ENCODE measurements at places on chromosomes 2 and 18.

DNA sequence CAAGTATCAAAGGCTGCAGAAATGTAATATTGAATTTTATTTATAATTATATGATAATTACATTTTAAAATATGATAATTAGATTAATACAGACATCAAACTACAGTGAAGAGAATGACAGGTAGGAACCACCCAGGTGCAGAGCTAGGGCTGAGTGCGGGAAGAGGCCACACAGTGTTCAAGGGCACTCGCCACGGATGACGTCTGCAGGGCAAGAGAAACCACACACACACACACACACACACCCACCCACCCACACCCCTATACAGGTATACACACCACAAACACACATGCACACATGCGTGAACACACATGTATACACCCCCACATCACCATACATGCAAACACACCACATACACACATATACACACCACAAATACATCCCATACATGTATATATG, 41.2 kb downstream of the MBP start:
- no peak for DNase-seq

- DNase-seq = no peak
Measured at GRCh38 chr2:72929010-72929409, 11.7 kb downstream of the EMX1 start.

DNA sequence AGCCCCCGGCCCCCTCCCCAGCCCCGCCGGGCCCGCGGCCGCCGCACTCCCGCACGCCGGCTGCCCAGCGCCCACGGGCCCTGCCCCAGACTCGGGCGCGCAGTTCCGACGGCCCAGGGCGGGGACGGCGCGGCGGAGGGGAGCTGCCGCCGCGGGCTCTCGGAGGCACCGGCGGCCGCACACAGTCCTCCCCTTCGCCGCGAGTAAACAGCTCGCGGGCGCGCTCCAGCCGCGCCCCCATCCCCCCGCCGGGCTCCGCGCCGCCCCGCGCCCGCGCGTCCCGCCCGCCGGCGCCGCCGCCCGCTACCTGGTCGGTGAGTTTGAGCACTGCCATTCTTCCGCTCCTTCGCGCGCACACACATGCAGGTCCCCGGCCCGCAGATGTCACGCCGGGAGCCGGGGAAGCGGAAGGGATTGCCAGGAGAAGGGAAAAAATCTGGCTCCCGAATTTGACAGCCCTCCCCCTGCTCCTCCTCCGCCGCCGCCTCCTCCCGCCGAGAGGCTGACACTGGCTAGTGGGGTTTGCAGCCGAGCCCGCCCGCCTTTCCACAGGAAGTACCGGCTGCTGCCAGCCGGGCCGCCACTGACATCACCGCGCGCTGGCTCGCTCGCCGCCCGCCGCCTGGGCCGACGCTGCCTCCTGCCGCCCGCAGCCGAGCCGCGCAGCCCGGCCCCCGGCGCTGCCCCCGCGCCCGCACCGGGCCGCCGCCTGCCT, at the start of gene ANKRD44:
ANKRD44 (minus strand) TSS at position 510 of the 715 bp plus-strand sequence; CDS start at position 334, 176 bp downstream.
- peak; percentile 55 for DNase-seq

DNA sequence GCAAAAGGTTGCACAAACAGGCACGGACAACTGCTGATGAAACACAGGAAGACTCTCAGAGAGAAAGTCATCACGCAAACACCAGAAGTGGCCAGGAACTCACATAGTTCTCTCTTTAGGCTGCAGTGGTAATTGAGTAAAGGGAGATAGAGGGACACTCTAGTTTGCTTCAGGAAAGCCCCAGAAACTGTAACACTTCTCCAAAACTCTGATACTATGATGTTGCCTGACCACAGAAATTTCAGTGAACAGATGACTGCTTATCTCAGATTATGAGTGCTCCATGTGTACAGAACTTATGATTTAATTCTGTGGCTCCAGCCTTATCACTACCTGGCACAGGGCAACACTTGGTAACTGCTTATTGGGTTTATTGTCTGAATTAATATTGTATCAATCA, 311.5 kb upstream of the GYPC start:
- DNase-seq = no peak

DNA sequence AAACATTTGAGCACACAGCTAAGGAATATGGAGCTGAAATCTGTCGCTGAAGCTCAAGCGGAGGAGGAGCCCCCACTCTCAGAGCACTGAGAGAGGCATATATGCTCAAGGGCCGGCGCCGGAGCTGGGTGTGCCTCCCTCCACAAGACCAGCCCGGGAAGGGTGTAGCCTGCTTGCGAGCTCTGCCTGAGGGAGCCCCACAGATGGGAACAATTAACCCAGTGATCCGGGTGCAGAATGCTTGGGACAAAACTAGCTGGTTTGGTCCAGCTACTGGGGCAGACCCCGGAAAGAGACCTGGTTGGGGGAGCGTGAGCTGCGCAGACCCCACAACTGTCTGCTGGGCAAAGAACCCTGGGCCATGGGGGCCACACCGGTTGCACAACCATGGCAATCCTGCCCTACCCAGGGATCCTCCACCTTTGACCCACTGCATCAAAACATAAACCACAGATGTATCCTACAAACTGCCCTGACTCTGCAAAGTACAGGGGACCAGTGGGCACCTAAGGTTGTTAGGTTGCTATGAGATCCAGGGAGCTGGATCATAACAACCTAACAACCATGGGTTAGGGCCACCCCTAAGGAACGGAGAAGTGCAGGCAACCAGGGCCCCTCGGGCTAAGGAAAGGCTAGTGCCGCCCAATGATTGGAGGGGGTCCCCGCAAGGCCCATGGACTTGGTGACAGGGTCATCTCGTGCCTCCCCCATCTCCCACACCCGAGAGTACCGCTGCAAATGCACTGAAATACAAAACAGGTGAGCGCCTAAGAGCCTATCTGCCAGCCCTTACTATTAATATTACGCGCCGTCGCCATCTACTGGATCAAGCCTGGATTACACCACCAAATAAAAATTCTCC, 53.4 kb upstream of the SCN1A start:
- DNase-seq = no peak

DNA sequence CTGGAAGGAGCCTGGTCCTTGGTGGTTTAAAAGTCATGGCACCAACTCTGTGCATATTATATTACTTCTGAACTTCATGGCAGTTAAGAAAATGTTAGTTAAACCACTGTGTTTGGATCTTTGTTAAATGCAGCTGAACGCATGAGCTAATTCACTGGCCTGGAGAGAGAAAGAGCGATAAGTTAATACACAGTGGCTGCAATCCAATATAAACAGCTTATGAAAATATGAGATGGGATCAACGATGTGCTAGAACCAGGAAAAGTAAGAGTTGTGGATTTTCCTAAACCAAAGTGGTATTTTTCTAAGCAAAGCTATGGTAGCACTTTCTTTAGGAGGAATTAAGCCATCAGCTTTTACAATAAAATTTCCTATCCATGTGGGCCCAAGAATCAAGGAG, 326.7 kb downstream of the MTX2 start:
- no peak for DNase-seq

GRCh38 chr2:38739524-38739923, 11.6 kb downstream of the SRSF7 start:
- no peak for DNase-seq

DNA sequence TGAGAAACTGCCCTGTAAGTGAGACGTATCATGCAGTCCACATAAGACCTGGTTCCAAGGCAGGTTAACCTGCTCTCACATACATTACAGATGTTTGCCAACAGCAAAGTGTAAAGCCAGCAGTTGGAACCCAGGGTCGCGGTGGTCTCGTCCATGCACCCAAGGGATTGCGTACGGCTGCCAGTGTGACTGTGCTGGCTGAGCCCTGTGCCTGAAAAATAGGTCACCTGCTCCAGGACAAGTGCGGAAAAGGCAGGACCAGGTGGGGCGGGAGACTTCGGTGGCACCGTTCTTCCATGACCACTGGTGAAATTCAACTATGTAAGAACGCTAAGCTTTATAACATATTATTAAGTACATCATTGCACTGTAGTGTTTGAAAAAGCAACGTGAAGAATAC, 110.5 kb downstream of the MBP start:
- no peak for DNase-seq

GRCh38 chr18:70288171-70288850, 534 bp upstream of the SOCS6 start:
- DNase-seq = no peak

DNA sequence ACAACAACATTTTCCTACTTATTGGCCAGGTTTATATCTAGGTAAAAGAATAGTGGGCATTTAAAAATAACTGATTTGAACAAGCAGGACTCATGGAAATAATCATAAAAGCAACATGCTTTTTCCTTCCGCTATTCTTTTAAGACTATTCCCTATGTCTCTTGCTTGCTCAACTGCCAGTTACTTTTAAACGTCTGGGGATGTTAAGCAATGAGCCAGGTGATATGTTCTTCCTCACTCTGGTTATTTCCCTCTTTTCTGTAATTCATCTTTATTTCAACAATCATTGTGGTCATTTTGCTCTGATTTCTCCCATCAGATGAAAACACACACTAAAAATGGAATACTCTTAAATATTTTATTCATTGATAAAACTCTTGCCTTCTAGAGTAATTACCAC, 33.4 kb upstream of the SLC8A1 start:
- no peak for DNase-seq

GRCh38 chr2:137888845-137889244, 75.4 kb upstream of the HNMT start:
- no peak for DNase-seq

- no peak for DNase-seq
Measured at GRCh38 chr2:231359441-231359840, 36.1 kb upstream of the B3GNT7 start.

DNA sequence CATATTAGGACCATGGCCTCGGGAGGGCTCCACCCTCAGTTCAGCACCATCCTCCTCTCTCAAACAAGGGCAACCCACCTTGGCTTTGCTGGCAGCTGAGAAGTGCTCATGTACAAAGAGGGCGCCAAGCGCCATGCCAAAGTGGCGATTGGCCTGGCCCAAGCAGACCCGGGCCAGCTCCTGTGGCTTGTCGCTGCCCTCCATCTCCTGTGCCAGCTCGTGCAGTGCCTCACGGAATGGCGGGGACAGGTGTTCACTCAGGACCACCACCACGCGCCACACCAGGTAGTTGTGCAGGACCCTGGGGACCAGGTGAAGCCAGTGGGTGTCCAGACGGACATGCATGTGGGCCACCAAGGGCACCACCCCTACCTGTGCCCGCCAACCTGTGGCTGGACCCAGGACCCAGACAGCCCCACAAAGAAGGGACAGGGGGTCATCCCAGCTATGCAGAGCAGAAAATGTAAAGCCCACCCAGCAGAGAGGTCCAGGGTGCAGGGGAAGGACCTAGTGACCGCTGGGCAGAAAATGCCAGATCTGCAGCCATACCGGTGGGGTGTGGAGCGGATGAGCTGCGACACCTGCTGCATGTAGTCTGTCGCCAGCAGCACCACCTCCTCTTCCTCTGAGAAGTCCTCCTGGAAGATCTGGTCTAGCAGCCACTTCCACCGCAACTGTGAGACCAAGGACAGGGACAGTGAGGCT, 3.6 kb downstream of the ECEL1 start:
- DNase-seq = no peak

DNA sequence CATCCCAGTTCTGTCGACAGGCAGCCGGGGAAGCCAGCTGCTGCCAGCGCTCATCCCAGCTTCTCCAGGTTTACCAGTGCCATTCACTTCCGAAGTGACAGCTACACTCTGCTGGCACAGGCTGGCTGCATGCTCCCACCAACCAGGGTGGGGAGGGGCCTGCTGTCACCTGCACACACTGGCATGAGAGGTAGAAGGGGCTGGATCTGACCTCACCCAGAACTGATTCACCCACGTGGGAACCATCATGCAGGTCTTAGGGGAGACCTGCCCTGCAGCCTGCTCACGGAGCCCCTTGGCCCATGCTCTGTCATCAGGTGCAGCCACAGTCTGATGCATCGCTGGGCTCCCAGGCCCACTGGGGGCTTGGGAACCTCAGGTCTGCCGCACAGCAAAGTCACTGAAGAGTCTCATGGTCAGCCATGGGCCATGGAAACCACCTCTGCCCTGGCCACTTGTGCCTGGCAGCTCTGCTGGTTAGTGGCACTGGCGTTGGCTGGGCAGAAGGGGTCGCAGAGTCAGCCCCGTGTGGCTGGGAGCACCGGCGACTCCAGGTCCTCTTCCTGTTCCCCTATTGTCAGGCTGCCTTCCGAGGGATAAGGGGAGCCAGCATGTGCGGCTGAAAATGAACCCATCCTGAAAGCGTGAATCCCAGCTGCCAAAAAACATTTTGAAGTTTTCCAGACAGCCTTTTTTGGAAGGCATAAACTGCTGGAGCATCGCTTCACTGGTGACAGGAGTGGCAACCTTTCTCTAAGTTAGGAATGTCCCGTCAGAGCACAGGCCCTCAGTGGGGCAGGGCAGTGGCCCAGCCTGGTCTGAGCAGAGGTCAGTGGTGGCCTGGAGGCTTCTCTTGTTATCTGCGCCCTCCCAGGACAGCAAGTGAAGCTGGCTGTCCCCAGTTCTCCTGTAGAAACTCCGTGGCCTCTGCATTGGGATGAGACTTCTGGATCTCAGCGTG, 157.8 kb downstream of the SEPTIN10 start:
- DNase-seq = no peak

DNA sequence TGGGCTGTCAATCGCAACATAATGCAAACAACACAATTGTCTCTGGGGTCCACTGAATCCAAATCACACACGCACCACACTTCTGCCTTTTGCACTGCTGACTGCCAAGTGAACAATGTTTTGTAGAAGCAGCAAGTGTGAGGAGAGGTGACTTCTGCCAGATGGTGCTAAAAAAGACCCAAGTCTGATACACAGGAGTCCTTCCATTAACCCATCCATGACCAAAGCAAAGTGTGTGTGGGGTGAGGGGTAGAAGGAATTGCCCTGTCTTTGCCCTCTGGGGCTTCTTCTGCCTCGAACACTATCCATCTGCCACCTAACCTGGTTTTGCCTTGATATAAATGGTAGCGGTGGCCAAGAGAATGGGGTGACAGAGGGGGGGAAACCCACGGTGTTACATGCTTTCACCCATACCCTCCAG, 50.0 kb downstream of the C2orf42 start:
- no peak for DNase-seq

DNA sequence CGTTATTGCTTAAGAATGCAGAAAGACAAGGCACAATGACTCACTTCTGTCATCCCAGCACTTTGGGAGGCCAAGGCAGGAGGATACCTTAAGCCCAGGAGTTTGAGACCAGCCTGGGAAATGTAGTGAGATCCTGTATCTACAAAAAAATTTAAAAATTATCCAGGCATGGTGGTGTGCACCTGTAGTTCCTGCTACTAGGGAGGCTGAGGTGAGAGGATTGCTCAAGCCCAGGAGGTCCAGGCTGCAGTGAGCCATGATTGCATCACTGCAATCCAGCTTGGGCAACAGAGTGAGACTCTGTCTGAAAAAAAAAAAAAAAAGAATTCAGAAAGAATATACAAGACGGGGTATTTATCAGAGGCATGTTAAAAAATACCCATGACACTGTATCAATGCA, 182.0 kb upstream of the SPOPL start:
- DNase-seq = no peak

GRCh38 chr18:47249314-47249981, 2.0 kb downstream of the SKOR2 start:
- no peak for DNase-seq

GRCh38 chr2:133879703-133880102, 311.4 kb upstream of the NCKAP5 start:
- peak; percentile 21 for DNase-seq

DNA sequence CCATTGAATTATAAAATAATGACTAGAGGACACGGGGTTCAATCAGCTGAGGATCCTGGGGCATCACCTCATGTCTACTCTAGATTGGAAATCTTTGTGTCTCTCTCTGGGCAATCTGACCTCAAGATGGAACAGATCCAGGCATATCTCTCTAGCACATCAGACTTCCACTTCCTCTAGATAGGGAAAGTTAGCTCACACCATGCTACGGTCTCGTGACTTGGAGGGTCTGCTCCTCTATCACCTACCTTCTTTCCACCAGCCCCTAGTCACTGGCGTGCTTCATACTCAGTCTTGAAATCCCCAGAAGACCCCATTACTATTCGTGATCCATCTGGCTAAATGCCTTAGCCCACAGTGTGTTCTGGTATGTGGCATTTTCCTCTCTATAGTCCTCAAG, 148.8 kb downstream of the ANKRD44 start:
- no peak for DNase-seq
